ENCODE measurements at places on chromosomes 12 and 14.

- DNase-seq, result no peak
Observed at GRCh38 chr12:101750152-101750551, 10.9 kb upstream of the SYCP3 start.

DNA sequence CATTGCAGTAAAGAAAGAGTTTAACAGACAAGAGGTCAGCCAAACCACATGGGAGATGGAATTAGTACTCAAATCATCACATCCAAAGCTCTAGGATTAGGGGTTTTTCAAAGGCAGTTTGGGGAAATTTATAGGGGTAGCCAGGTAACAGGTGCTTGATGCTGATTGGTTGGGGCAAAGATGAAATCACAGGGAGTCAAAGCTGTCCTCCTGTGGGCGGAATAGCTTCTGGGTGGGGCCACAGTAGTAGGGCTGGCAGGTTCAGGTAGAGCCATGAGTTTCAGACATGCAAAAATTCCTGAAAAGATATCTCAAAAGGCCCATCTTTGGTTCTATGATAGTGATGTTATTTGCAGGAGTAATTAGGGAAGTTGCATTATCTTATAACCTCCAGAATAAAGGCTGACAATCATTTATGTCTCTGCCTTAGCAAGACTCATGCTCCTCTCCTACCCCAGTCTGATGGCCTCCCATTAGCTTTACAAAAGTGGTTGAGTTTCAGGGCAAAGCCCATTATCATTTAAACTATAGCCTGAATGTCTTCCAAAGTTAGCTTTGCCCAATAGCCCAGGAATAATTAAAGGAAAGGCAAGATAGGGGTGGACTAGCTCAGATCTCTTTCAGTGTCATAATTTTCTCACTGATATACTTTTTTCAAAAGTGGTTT is 42.1 kb upstream of the CNTN1 start:
- DNase-seq, result no peak

GRCh38 chr12:63228853-63229252 is 77.9 kb upstream of the AVPR1A start:
- no peak for DNase-seq

- DNase-seq, result no peak
Observed at GRCh38 chr12:116324654-116325335, 47.3 kb upstream of the MED13L start.
